ENCODE measurements at places on chromosomes 7 and 10.

DNA sequence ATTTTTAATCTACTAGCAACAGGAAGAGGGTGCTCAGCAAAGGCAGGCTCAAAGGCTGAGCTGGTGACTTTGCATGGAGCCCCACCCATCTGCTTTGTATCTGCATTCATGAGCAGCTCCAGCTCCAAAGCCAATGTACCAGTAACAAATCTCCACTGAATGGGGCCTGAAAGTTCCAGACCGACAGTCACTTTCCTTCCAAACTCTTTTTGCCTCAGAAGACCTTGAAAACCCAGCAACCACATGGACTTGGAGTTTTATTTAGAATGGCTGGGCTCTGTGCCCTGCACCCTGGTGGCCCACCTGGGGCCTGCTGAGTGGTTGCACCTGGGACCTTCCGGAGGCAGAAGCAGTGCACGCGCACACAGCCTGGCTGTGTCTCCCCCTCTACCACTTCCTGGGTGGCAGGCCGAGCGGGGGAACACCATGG is 195.0 kb upstream of the PLXNA4 start:
- no peak for DNase-seq

GRCh38 chr10:75469006-75469616 is 37.7 kb downstream of the LRMDA start:
- DNase-seq, result no peak

GRCh38 chr7:32316839-32317238 is 173.3 kb downstream of the LSM5 start:
- no peak for DNase-seq

GRCh38 chr10:218798-219197 is 83.5 kb downstream of the ZMYND11 start:
- DNase-seq, result no peak

DNA sequence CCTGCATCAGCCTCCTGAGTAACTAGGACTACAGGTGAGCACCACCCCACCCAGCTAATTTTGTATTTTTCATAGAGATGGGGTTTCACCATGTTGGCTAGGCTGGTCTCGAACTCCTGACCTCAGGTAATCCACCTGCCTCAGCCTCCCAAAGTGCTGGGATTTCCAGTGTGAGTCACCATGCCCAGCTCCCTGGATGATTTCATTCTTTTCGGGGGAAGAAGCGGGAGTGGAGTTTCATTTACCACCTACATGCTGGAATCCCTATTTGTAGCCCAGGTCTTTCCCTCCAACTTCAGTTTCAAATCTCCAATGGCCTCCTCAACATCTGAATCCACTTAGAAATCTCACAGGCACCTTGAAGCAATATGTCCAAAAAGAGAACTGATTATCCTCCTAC is 2.9 kb upstream of the BTRC start:
- no peak for DNase-seq

DNA sequence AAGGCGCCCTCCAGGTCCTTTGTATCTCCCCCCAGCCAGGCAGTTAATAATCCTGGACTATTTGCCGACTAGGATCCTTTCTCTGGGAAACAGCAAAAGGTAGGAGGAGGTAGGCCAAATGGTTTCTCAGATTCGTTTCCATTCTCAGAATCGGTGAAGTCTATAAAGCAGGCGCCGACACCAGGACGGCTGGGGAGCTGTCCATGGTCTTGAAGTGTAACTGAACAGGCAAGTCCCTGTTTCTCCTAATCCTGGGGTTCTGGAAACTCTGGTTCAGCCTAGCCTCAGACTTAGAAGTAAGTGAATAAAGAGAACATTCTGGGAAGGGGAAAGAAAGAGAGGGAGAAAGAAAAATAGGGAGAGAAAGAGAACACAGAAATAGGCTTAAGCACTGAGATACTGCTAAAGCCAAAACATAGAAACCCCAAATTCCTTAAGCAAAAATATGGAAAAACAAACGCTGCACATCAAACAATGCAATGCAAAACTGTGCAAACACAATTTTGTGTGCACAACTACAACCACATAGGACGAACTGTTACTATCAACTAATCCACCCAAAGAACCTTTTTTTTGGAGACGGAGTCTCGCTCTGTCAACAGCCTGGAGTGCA is 11.1 kb upstream of the INA start:
- DNase-seq, result no peak

DNA sequence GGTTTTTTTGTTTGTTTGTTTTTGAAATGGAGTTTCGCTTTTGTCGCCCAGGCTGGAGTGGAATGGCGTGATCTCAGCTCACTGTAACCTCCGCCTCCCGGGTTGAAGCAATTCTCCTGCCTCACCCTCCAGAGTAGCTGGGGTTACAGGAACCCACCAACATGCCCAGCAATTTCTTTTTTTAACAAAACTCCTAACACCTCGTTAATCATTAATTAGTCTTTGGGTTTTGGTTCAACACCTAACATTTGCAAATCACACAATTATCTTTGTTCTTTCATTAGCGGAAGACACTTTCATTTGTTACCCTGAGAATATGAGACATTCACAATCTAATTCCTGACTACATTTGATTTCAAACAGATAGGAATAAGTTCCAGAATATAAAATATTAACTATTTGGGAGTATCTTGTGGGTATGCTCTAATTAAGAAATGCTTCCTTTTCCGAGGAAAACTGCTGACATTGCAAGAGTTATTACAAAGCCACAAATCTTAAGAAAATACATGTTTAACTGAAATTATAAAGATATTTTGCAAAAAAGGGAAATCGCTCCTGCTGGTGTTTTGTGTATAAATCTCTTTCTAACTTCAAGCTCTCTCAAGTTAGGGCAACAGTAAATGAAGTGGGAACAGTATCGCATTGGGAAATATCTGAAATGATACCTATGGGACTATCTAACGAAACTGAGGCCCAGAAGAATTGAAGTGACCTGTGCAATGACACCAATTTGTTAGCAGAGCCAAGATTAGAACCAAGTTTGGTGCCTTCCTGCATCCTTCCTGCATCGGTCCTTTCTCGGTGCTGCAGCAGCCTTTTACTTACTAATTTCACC is 1.2 kb upstream of the LSM8 start:
- DNase-seq, result no peak

DNA sequence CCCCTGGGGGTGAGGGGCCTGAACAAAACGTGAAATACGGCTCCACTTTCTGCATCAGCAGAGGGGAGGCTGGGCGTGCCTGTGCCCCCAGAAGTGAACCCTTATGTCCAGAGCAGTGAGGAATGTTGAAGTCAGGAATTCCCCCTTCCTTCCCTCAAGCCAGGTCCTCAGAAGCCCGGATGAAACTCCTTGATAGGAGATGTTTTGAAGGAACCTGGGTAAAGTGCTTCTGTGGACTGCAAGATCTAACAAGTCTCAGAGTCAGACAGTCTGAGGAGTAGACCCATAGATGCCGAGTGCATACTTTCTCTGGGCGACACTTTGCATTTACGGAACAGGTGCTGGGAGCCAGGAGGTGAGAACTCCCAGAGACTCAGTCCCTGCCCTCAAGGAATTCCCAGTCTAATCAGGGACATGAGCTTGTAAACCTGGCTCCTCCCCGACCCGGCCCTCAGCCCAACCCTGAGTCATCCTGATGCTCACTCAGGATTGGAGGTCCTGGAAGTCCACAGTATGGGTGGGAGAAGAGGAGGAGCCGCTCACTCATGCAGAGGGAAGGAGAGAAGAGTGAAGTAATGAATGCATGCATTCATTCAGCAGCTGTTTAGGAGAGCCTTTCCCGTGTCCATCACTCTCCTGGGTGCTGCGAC is 179.5 kb upstream of the ITGB1 start:
- DNase-seq, result no peak

DNA sequence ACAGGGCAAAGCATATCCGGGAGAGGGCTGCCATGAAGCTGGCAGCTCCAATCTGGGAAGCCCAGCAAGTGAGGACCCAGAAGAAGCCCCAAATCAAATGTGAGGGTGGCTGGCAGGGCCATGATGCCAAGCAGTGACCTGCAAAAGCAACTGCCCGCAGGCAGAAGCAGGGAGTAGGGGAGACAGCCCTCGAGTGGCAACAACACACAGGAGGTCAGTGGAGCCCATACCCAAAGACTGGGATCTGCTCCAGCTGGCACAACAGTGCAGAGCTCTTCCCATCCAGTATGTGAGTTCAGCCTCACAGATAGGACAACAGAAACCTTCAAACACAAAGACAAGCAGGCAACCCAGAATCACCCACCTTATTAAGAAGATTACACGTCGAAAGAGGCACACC is 45.0 kb downstream of the GRID1 start:
- DNase-seq, result peak; percentile 51

DNA sequence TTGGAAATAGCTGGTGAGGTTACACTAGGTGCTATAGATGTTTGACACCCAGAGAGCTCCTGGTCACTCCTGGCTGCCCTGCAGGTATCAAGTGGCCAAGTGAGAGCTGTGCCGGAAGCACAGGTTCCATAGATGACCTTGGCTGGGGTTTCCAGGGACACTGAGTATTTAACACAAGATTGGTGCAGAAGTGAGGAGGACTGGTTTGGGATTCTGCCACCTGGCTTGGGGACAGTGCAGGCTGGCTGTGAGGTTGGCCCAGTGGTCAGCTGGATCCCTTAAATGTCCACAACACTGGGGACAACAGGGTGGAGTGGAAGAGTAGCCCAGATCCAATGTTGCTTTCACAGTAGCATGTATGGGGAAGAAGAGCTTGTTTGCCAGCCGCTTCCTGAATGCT is 5.3 kb upstream of the ACHE start:
- no peak for DNase-seq

DNA sequence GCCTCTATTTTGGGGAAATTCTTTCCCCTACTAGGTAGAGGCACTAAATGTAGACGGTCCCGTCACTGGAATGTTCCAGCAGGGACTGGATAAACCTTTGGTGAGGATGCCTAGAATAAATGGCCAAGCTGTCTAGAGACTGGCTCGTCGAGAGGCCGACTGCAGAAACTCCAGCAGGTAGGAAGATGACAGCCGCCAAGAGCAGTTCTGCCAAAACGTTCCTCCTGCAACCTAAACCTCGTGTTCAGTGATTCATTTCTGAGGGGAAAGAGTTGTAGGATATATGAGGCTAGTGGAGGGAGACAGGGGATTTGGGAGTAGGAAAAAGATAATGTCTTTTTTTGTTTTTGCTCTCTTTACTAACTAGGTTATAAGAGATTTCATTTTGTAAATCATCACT is 184.7 kb upstream of the GDF10 start:
- no peak for DNase-seq

- no peak for DNase-seq
Measured at GRCh38 chr7:111518264-111518663, 44.0 kb downstream of the IMMP2L start.

- DNase-seq, result no peak
Measured at GRCh38 chr10:9097206-9097990, 1042.9 kb downstream of the GATA3 start.

GRCh38 chr7:124818807-124819206 is 53.2 kb upstream of the GPR37 start:
- DNase-seq, result no peak

DNA sequence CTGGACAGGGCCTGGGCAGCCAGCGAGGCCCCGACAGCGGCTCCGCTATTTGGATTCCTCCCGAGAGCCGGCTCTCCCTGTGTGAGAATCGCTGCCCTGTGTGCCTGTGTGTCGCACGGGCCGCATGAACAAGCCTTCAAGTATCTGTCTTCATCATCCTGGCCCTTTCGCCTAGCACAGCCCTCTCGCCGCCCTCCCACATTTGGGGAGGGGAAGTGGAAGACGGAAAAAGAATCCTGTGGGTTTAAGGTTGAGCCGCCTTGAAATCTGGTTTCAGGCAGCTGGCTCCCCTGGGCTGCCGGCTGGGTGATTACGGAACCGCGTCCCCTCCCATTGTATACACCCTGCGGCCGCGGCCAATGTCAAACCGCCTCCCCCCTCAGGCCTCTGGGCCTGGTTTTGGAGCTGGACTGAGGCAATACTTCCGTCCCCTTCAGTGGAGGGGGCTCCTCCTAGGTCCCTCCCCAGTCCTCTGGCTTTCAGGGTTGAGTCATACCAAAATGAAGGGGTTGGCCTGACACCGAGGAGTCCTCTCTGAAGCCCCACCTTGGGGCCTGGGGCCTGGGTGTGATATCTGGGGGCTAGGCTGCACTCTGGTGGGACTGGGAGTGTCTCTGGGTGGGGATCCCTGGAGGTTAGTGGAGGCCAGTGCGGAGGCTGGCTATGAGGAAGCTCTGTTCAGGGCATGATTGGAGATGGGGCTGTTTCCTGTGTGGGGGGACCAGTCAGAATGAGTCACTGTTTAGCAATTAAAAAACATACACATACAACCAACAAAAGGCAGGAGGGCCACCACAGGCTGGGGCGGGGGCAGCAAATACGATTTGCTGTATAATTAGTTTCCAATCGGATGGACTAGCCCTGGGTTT is 1.7 kb downstream of the TRIM8 start:
- DNase-seq, result no peak

- no peak for DNase-seq
Measured at GRCh38 chr10:97157578-97158095, 28.1 kb downstream of the SLIT1 start.

DNA sequence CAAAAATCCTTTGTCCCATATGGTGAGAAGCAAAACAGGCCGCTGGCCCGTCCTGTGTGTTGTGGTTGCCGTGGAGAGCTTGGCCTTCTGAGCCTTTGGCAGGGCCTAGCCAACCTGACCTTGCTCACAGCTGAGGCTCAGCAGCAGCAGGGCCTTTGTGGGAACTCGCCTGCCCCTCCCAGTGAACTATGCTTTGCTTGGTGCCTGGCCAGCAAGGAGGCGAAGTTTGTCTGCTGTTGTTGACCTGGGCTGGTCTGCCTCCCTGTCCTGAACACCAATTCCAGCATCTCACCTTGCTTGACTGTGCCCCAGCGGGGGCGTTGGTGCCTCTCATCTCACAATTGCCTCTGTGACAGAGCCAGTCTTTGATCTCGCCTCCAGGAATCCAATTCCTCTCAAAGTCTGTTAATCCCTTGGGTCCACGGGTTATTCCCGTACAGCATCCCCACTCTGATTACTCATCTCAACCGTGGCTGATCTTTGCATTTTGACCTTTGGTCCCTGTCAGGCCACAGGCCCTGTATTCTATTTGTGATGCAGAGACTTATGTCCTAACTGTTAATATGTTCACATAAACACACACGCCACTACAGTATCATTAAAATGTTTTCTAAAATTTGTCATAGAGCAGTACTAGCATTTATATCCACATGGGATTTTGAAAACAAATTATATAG is 22.6 kb downstream of the EPDR1 start:
- no peak for DNase-seq

- no peak for DNase-seq
Measured at GRCh38 chr7:127809261-127809702, 157.3 kb downstream of the SND1 start.

DNA sequence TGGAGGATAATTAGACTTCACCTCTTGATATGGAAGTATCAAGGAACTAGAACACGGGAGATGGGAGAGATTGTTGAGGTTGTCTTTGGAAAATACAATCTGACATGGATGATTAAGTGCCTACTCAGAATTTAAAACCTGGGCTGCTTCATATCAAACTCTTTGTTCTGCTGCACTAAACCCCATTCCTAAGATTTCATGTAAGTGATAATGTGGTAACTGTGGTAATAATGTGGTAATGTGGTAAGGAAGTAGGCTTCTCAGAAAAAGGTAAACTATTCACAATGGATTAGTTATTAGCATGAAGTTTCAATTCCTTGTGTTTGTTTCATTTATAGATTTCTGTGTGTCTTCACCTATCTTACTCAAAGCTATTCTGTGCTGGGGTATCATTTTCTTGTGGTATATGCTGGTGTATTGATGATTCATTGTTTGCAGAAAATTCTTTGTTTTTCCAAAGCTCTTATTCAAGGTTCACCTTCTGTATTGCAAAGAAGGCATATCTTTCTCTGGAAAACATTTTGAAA is 129.9 kb upstream of the TAC1 start:
- no peak for DNase-seq

GRCh38 chr7:121244120-121244870 is 84.5 kb upstream of the WNT16 start:
- DNase-seq, result no peak

- DNase-seq, result no peak
Measured at GRCh38 chr10:75932921-75933320, 501.5 kb downstream of the LRMDA start.
